ENCODE measurements at places on chromosomes 1 and 21.

GRCh38 chr1:55820501-55820900 is 605.3 kb upstream of the USP24 start:
- no peak for DNase-seq

GRCh38 chr1:230173187-230173975 is 106.3 kb downstream of the GALNT2 start:
- no peak for DNase-seq

DNA sequence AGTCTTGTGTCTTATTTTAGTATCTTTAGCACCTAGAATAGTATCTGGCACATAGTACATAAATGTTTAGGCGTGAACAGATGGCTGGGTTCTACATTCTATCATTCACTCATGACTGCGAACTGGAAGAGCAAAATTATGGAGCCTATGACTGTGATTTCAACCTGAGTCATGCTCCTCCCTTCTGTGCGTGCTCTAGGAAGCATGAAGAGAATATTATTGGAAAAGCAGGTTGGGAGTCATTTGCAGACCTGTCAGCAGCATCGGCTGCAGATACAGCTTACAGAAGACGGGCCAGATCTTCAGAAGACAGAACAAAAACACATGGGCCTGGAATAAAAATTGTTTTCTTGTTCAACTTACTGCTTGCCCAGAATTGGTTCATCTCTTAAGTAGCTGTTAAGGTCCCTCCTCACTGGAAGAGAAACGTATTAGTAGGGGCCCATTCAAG is 344.0 kb upstream of the USP24 start:
- DNase-seq, result no peak

GRCh38 chr1:10328180-10328963 is 70.5 kb upstream of the PGD start:
- DNase-seq, result no peak

DNA sequence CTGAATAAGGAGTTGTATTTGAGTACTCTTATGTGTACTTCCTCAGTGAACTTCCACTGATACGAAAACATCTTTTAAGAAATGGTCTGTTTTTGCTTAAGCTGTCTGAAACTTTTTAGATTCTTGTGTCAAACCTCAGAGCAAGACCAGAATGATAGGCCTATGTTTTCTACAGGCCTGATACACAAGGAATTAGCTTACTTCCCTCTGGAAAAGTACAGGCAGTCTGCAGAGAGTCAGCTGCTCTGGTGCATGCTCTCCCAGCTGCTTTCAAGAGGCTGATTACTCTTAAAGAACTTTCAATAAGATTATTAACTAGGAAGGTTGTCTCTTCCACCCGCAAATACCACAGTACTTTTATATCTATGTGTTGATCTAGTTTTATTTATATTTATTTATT is 9.5 kb downstream of the SNX27 start:
- no peak for DNase-seq

- DNase-seq, result no peak
Observed at GRCh38 chr21:16004523-16004922, 274.7 kb downstream of the USP25 start.
